GOT3 (cell line): ENCODE measurements at places on chromosomes 5 and 9.

- DNase-seq: no peak
Measured at GRCh38 chr5:93034621-93035590, 546.1 kb downstream of the NR2F1-AS1 start.

DNA sequence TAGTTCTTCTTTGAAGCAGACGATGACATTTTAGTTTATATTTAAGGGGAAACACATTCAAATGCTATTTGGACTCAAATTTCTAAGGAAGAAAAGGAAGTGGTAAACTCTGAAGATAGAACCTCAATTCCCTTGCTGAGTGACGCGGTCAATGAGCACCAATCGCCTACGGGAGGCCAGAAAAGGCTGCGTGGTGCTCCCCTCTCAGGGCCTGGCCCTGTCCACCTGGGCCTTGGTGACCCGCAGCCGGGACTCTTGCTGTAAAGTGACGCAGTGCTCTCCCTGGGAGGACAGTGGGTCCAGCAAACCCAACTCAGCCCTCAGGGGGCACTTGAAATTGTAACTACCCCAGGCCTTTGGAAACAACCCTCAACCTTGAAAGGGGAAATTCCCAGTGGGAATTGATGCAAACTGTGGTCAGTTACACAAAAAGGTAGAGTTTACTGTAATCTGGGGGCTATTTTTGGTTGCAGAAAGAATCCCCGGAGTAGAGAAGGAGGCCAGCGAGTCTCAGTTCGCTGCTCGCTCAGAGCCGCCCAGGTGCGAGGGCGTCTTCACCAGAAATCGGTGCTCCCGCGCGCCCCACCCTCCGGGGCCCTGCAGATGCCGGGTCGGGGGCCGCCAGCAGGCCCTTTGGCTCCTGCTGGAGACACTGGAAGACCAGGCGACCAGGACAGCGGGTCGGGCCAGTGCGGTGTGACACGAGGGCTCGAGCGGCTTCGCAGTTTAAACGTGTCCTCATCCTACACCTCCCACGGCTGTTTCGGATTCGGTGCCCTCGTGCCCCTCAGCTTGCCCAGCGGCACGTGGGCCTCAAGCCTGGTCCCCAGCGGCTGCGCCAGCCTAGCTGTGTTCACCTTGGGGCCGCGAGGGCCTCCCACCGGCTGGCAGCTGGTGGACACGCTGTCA lies 1.4 kb upstream of the ANKRD33B start:
- DNase-seq: no peak

- DNase-seq: no peak
Measured at GRCh38 chr5:18397371-18397770, 763.1 kb downstream of the TAF11L14 start.

DNA sequence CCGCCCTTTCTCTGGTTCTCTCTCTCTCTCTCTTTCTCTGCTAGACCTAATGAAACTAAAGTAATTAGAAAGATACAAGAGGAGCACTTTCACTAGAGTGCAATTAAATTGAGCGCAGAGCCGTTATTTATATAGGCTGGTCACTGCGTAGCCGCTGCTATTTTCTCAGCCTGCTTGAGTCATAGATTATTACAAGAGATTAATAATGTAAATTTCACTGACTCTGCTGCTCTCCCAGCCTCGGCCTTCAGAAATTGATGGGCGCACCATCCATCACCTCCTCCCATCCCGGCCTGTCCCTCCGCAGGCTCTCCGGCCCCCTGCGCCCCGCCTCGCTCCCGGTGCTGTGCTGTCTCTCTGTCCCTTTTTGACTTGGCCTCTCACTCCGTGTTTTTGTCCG lies 268.0 kb upstream of the MVB12B start:
- no peak for DNase-seq

GRCh38 chr5:137604348-137605095 lies 105.4 kb upstream of the SPOCK1 start:
- no peak for DNase-seq

DNA sequence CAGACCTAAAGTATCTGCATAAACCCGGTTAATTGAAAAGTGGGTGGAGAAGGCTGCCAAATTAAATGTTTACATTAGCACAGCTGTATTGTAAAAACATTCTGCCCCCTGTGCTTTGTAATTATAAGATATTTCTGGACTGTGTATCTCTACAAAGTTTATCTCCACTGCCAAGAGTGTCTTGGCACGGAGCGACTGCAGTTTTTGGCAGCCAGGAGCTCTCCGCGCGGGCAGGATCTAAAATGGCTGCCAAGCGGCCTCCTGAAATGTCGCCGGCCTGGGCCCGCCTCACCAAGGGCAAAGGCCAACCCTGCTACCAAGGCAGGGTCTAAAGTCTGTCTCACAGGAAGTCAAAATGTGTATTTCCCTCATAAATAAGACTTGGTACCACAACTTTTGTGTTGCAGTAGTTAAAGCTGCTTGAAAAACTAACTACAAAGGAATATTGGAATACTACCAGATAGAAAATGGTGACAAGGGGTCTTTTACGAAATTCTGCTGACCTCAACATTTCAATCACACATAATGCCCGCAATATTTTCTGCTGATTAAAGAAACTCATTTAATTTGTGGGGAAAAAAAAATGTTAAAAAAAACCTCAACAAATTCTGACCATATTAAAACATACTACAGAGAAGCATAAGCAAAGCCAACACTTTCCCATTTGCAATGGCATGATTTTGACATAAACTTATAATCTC lies 110.4 kb downstream of the NFIB start:
- no peak for DNase-seq

- DNase-seq: no peak
Measured at GRCh38 chr5:38551030-38552017, 5.1 kb downstream of the LIFR start.

DNA sequence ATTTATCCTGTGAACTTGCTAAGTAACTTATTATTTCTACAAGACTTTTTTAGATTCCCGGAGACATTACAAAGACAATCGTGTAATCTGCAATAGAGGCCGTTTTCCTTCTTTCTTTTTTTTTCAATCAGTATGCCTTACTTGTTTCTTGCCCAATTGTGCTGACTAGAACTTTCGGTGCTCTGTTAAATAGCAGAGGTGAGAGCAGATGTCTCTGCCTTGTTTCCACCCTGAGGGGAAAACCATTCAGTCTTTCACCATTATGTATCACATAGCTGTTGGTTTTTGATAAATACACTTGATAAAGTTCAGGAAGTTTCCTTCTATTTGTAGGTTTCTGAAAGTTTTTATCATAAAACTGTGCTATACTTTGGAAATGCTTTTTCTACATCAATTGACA lies 10.3 kb downstream of the SPATA31E1 start:
- DNase-seq: no peak

GRCh38 chr5:94872526-94872925 lies 254.1 kb downstream of the SLF1 start:
- no peak for DNase-seq

- no peak for DNase-seq
Measured at GRCh38 chr5:139670369-139671095, 22.4 kb downstream of the CXXC5 start.

DNA sequence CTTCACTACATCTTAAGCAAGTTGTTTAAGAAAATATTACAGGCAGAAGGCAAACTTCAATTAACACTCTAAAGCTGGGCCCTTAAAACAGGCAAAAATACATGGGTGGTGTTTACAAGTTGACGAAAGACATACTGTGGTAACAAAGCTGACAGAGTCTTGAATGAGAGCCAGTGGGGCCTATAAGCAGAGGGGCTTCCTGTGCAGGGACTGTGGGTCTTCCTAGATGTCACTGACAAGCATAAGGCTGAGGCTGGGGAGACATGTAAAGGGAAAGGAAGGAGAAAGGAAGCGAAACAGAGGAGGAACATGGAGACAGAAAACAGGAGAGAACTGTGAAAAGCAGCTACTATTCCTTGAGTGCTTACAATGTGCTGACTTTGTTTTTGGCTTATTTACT lies 308.0 kb upstream of the RPS23 start:
- DNase-seq: no peak

- no peak for DNase-seq
Measured at GRCh38 chr5:168820874-168821273, 241.7 kb upstream of the PANK3 start.

DNA sequence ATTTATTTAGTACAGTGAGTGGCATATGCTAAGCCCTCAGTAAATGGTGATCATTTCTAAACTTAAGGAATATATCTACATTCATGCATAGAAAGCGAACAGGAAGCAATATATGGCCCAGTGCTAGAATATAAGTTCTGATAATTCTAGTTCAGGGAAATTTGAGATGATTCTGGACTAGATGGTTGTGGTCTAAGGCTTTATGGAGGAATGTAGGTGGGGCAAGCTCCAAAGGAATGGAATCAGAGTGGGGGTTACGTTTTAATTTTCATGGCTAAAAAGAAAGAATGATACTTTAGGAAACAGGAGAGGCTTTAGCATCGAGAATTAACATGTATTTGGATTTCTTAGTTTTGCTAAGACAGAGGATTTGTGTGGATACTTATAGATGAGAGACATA lies 56.1 kb downstream of the MTREX start:
- DNase-seq: no peak

DNA sequence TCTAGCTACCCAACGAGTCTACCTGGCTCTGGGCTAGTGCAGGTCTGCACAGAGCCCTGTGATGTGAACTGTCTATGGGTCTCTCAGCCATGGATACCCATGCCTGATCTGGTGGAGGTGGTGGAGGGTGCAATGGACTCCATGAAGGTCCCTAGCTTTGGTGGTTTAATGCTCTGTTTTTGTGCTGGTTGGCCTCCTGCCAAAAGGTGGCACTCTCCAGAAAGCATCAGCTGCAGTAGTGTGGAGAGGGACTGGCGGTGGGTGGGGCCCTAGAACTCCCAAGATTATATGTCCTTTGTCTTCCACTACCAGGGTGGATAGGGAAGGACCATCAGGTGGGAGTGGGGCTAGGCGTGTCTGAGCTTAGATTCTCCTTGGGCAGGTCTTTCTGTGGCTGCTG lies 290.1 kb downstream of the AGTPBP1 start:
- no peak for DNase-seq

- DNase-seq: no peak
Measured at GRCh38 chr5:71693828-71694427, 25.1 kb upstream of the CARTPT start.

DNA sequence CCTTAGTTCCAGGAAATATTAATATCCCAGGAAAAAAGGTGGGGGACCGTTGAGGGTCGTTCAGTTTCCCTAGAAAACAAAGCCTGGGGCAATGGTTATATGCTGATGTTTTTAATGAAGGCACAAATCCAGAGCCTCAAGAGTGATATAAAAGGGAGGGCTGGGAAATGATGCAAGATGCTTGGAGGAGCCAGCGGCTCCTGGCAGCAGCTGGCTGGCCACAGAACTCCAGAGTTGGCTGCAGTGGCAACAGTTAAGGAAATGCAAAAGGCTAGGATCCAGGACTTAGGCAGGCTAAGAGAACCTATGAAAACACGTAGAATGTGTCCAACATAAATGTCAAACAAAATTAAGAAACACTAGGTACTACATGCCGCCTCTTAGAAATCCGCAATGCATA lies 31.0 kb upstream of the B4GALT1 start:
- DNase-seq: no peak

DNA sequence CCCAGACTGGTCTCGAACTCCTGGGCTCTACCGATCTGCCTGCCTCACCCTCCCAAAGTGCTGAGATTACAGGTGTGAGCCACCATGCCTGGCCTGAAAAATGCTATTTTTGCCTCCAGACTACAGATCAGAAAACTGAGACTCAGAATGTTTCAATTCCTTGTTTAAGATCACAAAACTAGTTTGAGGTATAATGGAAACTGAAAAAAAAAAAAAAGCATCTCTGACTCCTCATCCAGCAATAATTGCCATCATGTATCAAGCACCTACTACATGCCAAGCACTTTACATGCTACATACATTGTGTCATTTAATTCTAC lies 35.6 kb downstream of the PLAC8L1 start:
- DNase-seq: no peak

- DNase-seq: no peak
Measured at GRCh38 chr5:52139888-52140615, 647.7 kb upstream of the ITGA1 start.
